ENCODE measurements at places on chromosomes 6 and 20. TPM values are rescaled to one million over a fixed set of nuclear protein-coding genes. Genes with fewer than 3 reads are reported as not detected.

DNA sequence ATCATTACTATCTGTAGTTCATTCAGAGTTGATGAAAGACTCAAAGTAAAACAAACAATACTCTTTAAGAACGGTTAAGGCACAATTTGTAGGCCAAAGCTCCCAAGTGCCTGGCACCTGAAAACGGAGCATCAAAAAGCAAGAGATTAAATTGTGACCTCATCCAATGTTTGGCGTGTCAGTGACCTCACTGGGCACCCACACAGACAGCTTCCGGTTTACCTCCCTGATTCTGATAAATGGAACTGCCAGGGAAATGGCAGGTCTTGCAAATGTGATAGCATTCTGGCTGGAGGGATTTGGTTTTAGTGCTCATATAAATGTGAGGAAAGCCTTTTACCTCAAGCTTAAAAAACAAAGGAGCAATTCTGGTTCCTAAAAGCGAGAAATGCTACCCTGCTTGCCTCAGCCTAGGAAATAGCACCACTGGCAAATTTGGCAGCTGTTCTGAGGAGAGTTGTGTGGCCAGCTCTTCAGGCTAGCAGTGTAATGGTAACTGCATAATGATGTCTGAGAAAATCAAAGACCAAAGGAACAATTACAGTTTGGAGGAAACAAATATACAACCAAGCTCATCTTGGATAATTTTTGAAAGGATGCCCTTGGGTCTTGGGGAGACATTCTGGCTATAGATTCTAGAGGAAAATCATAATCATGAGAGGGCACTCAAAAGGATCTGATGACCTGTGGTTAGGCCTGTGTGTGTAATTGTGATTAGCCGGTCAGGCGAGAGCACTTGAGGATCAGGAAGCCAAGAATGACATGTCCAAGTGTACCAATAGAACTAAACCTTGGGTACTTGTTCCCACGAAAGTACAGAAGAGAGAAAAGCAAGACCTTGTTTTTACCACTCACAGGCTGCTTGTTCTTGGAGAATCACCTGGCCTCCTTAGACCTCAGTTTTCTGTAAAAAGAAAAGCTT lies 174.3 kb downstream of the TFAP2B start:
- no peak for DNase-seq

- peak; percentile 60 for DNase-seq
Measured at GRCh38 chr6:28943557-28944411, 20.0 kb upstream of the TRIM27 start.

DNA sequence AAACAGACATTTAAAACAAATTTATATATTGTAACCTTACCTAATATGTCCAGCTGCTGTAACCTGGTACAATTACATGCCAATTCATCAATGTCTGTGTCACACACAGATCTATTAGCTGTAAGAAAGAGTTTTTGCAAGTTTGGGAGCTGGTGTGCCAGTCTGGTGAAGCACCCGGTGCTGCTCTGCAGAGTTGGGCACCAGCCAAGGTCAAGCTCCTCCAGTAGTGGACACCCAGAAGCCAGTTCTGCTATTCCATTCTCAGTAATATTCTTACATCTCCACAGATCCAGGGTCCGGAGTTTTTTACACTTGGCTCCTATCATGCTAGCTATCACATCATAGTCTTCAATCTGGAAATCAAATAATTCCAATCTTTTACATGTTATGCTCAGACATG lies 41.0 kb downstream of the POU3F2 start:
- DNase-seq = no peak

GRCh38 chr20:37072293-37073196 lies 23.3 kb downstream of the RBL1 start:
- no peak for DNase-seq

DNA sequence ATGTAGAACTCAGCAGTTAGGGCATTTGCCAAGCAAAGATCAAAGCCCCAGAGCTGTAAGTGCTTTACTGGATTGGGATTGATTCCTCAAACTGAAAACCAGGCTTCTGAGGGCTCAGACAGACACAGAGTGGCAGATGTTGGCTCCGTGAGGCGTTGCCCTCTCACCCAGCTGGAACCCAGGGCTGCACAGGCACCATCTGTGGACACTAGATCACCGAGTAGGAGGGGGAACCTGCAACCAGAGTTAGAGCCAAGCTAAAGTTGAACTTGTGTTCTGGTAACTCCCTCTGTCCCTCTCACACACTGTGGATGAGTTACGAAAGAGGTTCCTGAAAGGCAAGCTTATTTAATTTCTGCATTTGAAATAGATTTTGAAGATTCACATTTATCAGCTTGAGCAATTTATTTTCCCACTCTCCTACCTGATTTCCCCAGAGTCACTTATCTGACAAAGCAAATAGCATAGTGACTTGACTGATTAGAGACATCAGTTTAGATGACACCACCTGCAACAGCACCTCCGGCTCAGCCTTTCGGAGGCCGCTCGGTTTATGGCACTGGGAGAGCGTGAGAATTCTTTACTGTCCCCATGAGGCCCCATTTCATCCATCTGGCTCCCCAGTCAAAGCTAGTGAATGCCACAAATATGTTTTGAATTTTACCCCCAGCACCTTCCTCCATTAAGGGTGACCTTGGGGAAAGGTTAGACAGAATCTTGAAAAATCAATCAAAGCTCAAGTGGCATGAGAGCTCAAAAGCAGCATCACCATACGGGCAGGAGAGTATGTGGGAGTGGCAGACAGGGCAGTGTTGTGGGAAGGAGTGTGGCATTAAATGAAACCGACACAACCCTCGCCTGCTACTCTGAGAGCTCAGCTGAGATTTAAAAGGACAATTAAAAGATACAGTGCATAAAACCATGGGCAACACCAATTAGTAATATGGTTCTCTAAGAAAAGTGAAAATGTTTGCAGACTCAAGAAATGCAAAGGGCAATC lies 48.5 kb downstream of the RPF2 start:
- no peak for DNase-seq

GABRR2 gene
- 0.19 TPM for total RNA-seq
